Motor neuron (in vitro differentiated cells): ENCODE measurements at places on chromosomes 4 and X.

GRCh38 chr4:43132010-43132582 is 239.6 kb downstream of the GRXCR1 start:
- ATAC-seq = peak; percentile 38

DNA sequence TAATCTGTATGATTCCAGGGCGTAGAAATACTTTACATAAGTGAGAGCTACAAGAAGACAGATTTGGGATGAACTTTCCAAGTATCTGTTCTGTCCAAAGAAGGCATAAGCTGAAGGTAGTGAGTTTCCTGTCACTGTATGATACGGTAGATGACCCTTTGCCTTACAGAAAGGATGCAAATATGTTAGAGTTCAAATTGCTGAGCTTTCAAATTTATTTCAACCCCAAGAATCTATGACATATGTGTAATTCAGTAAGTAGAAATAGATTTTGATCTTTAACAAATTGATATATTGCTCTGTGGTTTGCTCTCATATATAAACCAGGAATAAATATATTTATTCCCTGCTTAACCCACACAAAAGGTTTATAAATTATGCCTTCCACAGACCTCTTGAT is 16.5 kb downstream of the DIPK2B start:
- ATAC-seq = no peak

DNA sequence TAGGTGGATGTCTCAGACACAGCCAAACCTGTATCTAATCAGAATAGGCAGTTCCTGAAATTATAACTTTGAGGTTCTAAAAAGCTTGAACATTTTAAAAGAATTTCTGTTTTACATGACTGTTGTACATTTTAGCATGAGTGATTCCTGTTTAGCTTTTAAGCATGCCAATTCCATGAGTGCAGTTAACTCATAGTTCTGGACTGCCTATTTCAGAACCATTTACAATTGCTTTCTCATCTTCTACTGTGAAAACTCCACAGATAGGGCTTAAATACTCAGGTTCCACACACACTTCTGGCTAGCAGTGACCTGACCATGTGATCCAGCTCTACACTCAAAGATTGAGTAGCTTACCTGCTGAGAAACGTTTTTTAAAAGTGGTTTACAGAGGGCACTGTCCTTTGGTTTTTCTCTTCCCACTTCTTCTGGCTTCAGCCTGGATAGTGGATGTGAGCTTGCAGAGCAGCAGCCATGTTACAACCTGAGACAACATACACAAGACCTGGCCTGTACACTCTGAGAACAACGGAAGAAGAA is 280.8 kb downstream of the ANKRD50 start:
- ATAC-seq = no peak

DNA sequence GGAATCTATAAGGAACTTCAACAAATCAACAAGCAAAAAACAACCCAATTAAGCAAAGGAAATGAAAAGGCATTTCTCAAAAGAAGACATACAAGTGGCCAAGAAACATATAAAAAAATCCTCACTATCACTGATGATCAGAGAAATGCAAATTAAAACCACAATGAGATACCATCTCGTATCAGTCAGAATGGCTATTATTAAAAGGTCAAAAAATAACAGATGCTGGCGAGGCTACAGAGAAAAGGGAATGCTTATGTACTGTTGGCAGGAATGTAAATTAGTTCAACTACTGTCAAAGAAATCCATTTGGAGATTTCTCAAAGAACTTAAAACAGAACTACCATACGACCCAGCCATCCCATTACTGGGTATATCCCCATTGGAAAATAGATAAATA is 292.4 kb upstream of the FAT1 start:
- no peak for ATAC-seq

DNA sequence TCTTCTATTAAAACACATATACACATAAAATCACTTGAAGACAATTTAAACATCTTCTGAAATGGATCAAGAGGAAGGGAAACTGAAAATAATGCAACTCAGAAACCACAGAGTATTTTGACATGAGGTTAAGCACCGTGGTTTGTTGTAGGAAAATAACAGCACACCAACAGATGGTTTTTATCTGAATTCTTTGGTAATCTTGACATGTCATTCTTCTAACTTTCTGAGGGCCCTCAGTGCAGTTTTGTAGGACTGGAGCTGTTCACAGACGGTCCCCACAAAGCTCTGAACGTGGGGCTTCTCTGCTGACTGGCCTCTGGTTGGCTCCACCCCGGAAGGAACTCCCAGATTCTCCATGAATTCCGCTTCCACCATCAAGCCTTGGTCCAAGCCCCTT is 16.0 kb upstream of the TLR8 start:
- no peak for ATAC-seq

DNA sequence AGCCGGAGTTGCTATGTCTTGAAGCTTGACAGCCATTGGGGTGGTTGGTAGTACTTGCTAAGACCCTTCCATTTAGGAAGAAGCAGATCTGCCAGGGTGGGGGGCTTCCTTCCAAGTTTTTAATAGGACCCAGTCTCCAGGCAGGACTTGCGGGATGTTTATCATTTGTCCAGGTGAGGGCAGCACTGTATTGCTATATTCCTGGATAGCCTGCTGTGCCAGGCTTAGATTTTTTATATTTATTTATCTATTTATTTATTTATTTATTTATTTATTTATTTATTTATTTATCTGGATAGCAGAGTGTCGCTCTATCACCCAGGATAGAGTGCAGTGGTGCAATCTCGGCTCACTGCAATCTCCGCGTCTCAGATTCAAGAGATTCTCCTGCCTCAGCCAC is 87.4 kb upstream of the CT45A1 start:
- no peak for ATAC-seq

DNA sequence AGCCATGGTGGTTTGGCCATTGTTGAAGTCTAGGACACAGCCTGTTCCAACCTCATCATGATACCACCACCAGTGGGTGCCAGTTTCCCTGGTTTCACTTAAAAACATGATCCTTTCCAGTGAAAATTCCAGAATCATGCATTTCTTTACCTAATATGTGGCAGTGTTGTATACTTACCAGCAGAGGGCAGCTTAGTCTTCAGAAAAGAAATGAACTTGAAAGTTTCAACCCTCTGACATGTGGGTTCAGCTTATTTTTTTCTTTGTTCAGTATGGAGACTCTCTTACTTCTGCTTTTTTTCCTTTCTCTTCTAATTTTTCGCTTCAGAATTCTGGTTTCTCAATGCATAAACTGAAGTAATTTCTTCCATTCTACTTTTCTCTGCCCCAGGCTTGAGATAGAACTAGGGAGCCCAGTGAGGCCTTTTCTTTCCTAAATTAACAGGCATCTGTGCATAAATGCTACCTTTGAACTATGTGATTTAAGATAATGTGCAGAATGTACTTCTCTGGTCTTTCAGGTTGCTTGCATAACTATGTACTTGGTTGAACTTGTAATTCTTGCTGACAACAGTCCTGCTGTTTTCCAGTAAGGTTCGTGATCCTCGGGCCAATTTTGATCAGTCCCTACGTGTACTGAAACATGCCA is 10.7 kb downstream of the LIAS start:
- ATAC-seq = peak; percentile 64

- peak; percentile 38 for ATAC-seq
These were observed 210.7 kb downstream of the PPP1R2C start for GRCh38 chrX:42567268-42567667.

GRCh38 chrX:16022580-16023200 is 100.7 kb upstream of the GRPR start:
- ATAC-seq = no peak

- peak; percentile 93 for ATAC-seq
These were observed 59.1 kb downstream of the SCD5 start for GRCh38 chr4:82739287-82740190.

- no peak for ATAC-seq
These were observed 79.0 kb downstream of the SOX3 start for GRCh38 chrX:140425712-140426395.

DNA sequence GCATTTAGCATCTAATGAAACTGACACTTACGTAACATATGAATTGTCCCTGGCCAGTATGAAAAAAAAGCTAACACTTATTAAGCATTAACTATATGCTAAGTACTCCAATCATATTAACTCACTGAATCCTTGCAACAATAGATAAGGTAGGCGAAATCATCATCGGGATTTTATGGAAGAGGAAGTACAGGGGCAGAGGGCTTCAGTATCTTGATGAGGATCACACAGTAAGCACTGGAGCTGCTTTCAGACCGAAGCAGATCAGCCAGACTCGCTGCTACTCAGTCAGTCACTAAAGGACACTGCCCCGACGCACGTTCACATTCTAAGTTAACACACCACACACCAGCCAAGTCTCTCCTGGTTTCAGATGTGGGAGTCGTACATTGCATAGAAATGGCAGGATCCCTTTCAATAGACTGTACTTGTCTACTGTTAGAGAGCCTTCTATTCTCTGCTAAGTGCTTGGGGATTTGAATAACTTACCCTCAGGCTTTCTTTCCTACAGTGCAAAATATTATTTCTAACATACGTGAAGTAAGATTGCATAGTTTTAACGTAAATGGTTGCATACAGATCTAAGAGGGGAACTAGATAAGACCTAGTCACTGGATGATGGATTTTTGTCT is 540.2 kb upstream of the TENM3 start:
- no peak for ATAC-seq

- ATAC-seq = peak; percentile 74
These were observed 492.9 kb downstream of the INPP4B start for GRCh38 chr4:142353149-142353738.

DNA sequence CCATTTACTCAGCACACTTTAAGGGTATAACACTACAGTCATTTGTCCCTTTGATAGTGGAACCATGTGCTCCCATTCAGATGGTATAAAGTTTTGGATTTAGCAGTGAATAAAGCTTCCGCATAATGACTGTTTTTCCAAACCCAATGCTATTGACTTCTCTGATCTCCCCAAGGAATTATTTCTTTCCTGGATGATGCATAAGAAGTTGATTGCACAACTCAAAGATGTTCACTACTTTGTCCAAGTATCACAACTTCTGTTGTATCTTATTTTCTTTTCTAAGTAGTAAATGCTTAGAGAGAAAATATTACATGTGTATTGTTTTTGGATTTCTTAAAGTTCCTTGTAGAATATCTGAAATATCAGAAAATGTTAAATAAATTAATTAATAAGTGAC is 300.2 kb downstream of the GPM6A start:
- ATAC-seq = no peak

- ATAC-seq = peak; percentile 73
These were observed 99.2 kb upstream of the RAPGEF2 start for GRCh38 chr4:159003420-159004253.

GRCh38 chrX:137746289-137746688 is 180.4 kb downstream of the ZIC3 start:
- ATAC-seq = no peak

GRCh38 chrX:52346174-52347165 is 22.4 kb upstream of the XAGE2 start:
- ATAC-seq = peak; percentile 86

DNA sequence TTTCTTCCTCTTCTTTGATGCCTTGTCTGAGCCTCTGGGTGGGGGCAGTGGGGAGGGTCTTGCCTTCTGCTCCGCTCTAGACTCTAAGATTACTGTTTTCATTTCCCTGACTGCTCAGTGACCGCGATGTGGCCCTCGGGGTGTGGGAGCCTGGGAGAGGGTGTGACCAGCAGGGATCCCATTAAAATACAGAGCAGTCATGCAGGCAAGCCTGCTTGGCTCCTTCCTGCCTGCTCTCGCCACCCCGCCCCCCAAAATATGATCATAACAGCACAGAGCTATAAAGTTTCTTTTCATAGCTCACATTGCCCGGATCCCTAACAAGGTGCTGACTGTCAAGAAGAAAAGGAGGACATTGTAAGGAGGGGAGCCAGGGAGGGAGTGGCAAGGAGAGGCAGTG is 332.9 kb downstream of the RAB28 start:
- peak; percentile 96 for ATAC-seq

DNA sequence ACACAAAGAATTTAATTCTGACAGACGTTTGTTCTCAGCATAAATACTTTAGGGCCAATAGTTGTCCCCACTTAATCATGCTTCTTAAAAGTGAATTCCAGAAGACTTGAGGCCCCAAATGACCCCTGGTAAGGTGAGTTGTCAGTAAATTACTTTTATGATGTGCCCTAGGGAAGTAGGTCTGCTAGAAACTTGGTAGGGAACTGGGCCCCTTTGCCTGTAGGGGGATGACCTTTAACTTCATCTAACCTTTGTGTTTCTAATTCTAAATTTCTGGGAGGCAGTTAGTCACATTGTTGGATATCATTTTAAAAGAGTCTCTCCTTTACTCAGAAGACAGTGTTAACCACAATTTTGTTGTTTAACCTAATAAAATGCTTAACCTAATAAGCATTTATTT is 28.8 kb downstream of the HHIP start:
- ATAC-seq = no peak

- ATAC-seq = no peak
These were observed 31.7 kb upstream of the ZNF41 start for GRCh38 chrX:47514533-47515235.

GRCh38 chr4:108725457-108725856 is 37.4 kb downstream of the ETNPPL start:
- no peak for ATAC-seq

GRCh38 chr4:6281436-6282313 is 12.0 kb downstream of the WFS1 start:
- ATAC-seq = peak; percentile 36

GRCh38 chr4:123417813-123418212 is 21.2 kb downstream of the SPRY1 start:
- ATAC-seq = no peak

DNA sequence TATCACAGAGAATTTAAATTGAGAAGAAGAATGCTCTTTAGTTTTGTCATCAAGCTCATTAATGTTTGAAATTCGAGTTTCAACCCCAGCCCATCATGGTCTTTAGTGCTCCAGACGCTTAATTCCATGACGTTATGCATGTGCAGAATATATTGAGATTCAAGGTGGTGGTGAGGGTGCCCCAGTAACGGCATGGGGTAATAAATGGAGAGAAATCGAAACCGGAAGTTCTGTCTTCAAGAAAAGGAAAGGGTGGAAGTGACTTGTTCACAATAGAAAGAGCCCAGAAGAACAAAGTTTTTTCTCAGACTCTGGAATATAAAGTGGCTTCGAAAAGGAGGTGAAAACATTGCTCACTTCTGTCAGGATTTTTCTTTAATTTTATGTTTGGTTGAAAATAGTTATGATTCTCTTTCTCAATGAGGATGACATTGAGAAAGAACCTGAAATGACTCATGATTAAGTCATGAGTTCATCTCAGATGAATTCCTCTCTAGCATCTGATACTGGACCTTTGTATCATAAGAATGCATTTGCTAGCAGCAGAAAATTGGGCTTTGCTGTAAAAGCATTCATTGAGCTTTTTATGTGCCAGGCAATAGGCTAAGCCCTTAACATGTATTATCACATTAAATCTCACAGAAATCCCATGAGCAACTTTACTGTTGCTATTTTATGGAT is 779 bp upstream of the DDX60L start:
- ATAC-seq = peak; percentile 34
